ENCODE measurements at places on chromosomes 1 and 21. TPM values are rescaled to one million over a fixed set of nuclear protein-coding genes. Genes with fewer than 3 reads are reported as not detected.

DNA sequence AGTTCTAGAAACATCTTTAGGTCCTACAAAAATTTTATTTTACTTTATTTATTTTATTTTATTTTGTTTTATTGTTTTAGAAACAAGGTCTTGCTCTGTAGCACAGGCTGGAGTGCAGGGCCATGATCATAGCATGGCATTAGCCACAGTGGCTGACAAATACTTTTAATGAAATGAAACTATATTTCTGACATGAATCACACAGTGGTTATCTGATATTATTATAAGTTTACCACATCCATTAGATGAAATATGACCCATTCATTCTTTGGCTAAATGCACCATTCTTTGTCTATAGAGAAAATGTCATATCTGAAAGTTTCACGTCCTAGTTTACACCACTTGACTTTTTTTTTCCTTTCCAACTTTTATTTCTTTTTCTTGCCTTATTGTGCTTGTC is 613.4 kb upstream of the ADAMTS5 start:
- DNase-seq: no peak

DNA sequence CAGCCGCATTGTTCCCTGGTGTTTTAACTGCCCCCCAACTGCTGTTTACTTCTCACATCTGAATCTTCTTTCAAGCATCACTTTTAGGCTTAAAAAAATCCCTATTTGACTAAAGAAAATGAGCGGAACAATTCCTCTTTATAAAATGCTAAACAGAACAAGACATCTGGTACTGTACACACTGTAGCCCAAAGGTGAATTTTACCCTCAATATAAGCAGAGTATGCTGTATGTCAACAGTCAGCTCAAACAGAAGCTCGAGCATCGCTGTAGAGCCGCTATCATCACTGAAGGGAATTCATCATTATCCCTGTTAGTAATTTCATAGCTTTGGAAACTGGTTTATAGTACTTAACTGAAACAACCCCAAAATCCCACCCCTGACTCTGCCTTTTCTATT is 85.3 kb downstream of the LRRC8D start:
- DNase-seq: no peak

DNA sequence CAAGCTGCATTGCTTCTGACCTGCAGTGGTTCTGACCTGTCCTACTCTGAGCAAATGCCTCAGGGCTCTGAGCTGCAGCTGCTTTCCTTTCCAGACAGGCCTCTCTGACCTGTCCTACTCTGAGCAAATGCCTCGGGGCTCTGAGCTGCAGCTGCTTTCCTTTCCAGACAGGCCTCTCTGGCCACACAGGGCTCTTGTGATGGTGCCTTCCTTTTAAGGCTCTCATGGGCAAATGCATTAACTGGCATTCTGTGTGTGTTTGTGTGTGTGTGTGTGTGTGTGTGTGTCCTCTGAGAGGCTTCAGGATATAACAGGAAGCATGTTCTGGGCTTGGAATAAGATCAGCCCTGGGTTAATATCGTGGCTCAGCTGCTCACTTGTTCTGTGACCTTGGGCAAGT is 131.3 kb downstream of the NTPCR start:
- DNase-seq: no peak

- DNase-seq: no peak
Observed at GRCh38 chr1:214603819-214604252, 841 bp downstream of the CENPF start.

- no peak for DNase-seq
Observed at GRCh38 chr1:210467440-210468043, 138.8 kb downstream of the HHAT start.

DNA sequence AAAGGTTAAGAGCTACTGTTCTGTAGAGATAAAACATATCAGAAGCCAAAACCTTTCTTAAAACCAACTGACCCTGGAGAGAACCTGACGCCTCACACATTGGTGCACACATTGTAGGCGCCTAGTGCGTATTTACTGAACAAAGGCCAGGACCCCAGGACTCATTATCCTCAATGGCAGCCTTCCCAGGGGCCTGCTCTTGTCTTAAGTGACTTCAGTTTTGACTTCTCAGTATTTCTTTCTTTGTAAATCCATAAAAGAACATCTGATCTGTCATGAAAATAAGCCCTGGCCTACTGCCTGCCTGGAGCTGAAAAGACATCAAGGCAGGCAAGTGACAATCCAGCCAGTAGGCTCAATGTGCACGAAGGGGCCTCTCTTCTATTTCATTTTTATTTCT is 27.6 kb downstream of the ABCA4 start:
- no peak for DNase-seq

- no peak for DNase-seq
Observed at GRCh38 chr21:14968821-14969220, 96.0 kb downstream of the NRIP1 start.

DNA sequence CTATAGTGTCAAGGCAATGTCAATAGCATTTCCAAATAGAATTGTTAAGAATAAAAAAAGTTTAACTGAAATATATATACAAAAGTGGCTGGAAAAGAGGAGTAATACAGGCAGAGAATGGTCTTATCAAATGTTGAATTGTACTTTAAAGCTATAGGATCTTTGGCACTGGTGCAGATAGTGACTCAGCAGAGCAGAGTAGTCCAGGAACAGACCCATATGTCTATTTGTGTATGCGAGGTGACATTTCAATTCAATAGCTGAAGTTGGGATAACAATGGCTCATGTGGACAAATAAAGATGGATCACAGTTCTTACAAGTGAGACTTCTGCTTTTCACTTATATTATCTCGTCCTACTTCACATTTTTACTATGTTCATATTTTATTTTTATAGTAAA is 543.0 kb upstream of the B3GALT2 start:
- DNase-seq: no peak

FMO4 gene
- 4.1 TPM for total RNA-seq

LY9 gene
- 75.3 TPM for total RNA-seq

PDZK1 gene
- 0.52 TPM for total RNA-seq

NPHP4 gene
- total RNA-seq: 8.4 TPM
